ENCODE measurements at places on chromosomes 2 and 18.

DNA sequence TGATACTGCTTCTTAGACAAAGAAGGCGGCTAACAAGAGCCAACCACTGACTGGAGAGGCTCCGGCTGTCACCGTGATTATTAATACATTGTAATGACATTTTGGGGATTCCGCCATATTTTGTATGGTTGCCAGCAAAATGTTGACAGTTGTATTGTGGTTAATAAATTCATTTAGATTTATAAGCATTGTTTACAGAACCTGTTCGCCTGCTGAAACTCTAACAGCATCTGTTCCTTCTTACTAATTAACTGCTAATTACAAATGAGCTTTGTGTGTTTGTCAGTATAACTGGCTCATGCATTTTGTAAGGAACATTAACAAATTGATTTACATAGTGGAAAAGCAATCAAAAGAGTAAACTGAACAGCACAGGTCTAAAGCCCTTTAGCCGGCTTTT is 332.4 kb downstream of the GBX2 start:
- DNase-seq: no peak

- no peak for DNase-seq
Observed at GRCh38 chr18:10234281-10234680, 220.2 kb upstream of the APCDD1 start.

GRCh38 chr2:197838036-197838435 is 33.6 kb downstream of the PLCL1 start:
- DNase-seq: no peak

DNA sequence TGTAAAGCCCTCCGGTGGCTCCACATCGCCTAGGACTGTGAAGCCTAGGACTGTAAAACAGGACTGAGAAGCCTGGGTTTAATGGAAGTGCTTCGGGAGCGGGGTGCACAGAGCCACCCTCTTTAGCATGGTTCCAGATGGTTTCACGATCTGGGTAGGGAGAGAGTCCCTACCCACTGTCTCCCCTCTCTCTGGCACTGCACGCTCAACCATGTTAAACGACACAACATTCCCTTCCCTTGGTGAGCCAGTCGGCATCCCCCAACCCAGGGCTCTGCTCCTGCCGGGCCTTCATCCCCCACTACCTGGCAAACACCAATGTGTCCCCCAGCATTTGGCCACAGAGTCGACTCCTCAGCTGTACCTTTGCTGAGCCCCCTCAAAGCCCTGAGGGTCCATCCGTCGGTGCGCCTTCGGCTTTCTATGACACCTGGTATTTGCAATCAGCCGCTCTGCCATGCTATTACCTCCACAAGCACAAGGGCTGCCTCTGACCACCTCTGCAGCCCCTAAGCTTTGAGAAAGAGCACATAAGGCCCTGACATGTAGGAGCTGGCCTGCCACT is 1.1 kb downstream of the COPS9 start:
- no peak for DNase-seq

DNA sequence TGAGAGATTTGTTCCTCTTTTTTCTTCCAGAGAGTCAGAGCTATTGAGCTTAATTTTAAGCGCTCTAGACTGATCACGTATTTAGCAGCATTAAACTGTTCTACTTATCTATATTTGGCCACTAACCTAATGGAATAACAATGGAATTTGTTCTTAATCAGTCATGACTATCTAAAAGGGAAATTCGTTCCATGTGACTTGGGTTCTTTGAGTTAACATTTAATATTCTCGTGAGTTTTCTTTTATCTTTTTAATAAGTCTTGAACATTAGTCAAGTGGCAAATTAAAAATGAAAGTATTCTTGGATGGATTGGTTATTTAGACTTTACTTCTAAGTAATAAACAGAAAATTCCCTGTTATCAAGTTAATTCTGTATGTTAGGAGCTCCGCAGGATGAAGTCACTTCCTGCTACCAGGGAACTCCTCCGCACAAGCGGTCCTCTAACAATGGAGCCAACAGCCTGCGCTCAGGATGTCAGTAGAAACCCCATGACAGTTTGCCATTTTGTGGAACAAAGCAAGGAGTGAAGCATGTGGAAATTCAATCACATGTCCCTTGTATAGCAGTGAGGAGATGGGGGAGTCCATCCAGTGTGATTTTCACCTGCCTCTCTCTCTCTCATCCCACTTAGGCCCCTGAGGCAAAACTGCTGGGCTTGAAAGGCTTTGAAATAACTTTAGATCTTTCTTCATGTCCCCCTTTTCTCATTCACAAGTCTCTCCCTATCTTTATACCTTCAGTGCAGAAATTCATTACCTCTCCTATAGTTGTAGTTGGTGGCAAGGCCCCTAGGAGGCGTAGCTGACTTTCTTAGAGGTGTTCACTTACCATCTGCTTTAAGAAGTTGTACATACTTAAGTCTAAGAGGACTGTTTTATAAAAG is 138.1 kb downstream of the WDR7 start:
- DNase-seq: no peak

GRCh38 chr2:239230318-239231052 is 170.3 kb downstream of the HDAC4 start:
- no peak for DNase-seq

- DNase-seq: no peak
Observed at GRCh38 chr18:34550902-34551301, 159.2 kb upstream of the DTNA start.

DNA sequence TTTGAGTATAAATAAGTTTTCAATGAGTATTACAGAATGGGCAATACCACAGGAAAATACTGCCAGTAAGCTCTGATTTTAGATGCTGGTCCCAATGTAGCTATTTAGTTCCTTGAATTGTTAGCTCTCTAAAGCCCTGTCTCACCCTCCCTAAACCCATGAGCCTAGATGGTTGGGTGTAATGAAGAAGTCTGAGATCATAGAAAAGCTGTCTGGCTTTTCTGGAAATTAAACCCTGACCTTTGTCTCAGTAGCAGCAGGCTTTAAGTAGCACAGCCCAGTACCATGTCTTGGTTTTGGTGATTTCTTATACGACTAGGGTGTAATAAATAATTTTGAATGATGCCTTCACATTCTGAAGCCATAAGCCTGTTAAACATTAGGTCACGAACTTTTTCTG is 55.3 kb downstream of the TMEM200C start:
- DNase-seq: no peak

GRCh38 chr18:77733292-77733903 is 483.8 kb downstream of the GALR1 start:
- DNase-seq: no peak

DNA sequence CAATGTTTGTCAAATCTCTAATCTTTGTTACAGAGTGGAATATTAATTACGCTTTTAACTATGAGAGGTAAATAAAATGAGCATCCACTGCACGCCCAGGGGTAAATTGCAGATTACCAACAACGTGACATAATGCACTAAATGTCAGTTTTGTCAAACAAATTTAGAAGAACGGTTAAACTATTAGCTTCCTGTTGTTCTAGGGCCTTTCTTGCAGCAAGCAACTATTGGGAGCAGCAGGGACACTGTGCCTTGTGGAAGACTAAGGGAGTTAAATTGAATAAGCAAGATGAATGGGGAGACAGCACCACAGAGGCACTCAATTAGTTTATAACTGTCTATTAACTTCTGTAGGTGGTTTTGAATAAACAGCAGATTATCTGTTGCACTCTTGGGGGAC is 391.0 kb upstream of the RAB12 start:
- DNase-seq: no peak
